ENCODE measurements at places on chromosomes 7 and 10.

- peak; percentile 62 for DNase-seq
These were observed 78.9 kb downstream of the MKI67 start for GRCh38 chr10:128047351-128047750.

DNA sequence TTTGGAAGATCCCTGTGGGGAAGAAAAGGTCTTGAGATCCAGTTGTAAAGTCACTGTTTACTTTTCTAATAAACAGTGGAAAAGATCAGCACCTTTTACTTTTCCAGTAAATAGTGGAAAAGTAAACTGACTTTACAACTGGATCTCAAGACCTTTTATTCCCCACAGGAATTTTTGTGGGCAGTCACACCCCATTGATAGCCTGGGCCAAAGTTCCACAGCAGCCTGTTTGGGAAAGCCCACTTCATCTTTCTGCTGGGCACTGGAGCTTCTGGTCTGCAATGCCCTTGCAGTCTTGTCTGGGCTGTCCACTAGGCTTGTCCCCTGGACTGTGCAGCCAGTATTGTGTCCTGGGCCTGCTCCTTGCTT lies 50.2 kb downstream of the ADCY1 start:
- DNase-seq = no peak

- DNase-seq = no peak
These were observed 125.6 kb downstream of the CCDC71L start for GRCh38 chr7:106535234-106535932.

DNA sequence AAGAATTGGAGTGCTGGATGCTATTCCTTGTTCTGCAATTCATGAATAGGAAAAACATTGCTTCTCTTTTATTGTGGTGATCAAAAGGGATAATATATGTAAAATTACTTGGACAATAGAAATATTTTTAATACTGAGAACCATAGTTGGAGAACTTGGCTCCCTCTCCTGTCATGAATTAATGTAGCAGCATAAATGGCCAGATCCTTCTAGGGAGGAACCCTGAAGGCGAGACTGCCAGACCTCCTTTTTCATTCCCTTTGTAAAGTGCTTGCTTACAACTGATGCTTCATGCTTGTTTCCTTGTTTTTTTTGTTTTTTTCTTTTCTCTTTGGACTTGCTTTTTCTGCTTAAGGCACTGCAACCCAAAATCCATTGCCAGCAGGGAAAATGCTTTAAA lies 233.6 kb downstream of the SH2D4B start:
- DNase-seq = no peak

- peak; percentile 57 for DNase-seq
These were observed 201.4 kb downstream of the TNS3 start for GRCh38 chr7:47380325-47381133.

GRCh38 chr10:122162671-122163173 lies 108.4 kb upstream of the BTBD16 start:
- peak; percentile 40 for DNase-seq

GRCh38 chr10:29555091-29555745 lies 79.6 kb downstream of the SVIL start:
- DNase-seq = peak; percentile 24

GRCh38 chr7:26199301-26200037 lies 1.1 kb downstream of the HNRNPA2B1 start:
- DNase-seq = peak; percentile 65

DNA sequence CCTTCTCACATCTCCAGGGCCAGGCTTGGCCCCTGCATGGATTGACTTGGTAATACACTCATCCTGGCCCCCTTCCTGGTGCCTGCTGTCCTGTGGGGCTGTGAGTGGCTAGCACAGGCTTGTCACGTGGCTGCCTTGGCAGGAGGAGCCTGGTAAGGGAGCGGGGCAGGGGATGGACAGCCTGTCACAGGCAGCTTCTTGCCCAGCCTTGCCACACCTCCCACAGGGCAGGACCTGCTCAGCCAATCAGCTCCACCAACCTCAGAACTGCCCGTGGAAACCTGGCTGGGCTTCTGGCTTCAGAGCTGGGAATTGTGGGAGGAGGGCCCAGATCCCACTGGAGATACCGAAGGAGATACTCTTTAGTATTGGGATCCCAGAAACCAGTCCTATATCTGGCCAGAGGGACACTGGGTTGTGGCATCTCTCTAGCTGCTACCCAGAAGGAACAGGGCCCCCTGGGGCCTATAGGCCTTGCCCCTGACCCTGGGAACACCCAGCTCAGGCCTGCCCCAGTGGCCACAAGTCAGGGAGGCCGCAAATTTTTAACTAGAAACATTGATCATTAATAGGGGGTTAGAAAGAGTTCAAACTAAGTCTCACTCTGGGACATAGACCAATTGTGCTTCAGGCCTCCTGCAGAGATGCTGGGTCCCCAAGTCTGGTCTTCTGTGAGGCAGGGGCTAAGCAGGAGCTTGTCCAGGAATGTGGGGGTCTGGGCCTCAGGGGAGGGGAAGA lies at the start of gene HOGA1:
Gene HOGA1, plus strand, starts transcription at position 330 of the 738 bp plus-strand sequence. Its CDS starts 315 bp downstream, at position 645.
- peak; percentile 44 for DNase-seq

DNA sequence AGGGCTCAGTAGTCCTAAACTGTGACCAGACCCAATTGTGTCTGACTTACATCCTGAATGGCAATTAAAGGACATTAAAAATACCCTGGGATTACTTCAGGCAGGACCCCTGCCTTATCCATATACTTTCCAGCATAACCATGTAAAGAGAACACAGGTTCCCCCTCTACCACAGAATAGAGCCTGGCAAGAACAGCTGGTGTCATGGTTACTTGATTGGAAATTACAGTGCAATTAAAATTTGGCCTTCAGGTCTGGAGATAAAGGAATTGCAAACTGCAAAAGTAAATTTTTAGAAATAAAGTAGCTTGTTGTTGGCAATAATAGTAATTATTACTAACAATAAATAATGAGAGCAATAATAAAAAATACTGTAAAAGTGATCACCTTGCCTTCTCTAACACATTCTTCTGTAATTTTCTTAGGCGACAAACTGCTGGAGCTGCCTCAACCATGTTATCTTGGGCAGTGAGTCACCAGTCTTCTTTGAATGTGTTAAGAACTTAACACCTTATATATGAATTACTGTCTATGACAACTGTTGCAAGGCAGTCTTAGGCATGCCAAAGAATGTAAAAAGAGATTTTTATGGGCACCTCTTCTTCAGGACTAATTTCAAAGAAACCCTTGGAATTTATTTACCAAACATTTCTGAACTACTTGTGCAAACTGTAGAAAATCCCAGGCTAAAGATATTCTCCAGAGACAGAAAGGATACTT lies 53.7 kb downstream of the HIBADH start:
- peak; percentile 15 for DNase-seq

DNA sequence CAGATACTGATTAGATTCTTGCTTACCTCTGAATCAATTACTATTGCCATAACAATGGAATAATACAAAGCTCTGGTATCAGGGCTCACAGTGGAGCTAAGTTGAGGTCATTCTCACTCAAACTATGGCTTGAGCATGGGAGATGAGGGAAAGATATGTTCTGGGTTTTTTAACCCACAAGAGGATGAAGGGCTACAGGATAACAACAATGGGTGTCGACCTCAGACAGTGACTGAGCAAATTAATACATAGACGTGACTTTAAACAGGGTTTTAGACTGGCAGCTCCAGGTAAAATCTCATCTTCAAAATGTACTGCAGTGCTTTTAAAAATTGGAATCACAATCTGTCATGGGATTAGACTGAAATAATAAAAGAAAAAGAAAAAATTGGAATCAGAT lies 7.5 kb upstream of the HIBADH start:
- no peak for DNase-seq

DNA sequence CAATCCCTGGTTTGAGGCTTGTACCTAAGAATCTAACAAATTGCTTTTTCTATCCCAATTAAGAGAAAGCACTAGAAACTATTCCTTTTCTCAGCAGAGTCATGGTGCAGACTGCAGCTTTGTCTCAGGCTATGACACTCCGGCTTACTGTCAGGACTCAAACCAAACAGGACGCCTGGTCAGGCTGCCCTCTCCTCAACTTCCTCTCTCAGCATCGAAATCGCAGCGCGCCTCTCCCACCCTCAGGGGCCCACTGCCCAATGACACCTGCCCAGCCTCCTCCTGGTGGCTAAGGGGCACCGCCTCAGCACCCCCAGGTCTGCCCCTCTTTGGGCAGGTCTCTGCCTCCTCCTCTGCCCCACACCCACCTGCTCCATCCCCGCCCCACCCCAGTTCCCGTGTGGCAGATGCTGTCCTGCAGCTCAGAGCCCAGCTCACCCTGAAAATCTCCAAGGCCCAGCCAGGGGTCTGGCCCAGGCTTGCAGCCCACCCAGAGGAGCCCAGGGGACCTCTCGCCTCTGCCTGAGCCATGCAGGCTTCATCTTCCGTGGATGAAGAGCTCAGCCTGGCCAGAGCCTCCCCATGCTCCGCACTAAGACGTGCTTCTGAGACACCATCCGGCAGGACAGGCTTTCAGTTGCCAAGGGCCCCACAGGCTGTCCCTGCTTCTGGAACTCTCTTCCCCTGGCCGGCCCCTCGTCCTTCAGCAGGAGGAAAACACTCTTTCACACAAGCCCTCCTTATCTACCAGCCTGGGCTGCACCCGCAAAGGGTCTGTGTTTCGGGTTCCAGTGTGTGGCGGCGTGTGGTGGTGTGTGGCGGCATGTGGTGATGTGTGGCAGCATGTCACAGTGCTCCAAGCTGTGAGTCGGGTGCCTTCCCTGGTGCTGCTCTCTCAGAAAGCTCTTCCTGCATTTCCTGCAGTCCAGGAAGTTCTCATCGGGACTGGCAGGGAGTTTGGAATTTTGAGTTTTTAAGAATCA lies 16.4 kb upstream of the PTPRN2 start:
- no peak for DNase-seq

DNA sequence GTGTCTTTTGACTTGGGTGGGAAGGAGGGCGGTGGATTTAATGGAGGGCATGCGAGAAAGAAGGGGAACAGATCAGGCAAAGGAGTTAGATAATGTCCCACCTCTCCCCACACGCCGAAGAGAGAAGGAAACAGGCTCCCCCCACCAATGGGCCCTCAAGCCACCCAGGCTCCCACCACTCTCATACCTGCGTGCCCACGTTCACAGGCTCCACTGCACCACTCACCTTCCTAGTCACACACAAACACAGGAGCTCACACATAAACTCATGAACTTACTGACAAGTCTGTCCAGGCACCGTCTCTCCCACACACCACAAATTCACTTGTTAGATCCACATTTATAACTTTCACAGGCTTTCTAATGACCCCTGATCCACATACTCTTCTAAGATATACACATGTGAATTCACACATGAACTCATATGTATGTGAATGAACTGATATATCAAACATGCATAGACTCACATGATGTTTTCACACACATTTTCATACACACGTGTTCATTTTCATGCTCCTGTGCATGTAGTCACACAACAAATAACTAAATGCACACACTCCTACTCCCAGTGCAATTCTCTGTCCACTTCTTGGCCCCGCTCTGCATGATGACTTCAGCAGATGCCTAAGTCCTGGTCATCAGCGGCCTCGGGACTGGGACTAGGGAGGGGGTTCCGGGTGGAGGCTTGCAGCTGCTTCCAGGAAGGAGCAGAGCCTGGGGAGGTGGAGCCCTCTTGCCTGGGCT lies 1.5 kb downstream of the LZTS2 start:
- peak; percentile 93 for DNase-seq

DNA sequence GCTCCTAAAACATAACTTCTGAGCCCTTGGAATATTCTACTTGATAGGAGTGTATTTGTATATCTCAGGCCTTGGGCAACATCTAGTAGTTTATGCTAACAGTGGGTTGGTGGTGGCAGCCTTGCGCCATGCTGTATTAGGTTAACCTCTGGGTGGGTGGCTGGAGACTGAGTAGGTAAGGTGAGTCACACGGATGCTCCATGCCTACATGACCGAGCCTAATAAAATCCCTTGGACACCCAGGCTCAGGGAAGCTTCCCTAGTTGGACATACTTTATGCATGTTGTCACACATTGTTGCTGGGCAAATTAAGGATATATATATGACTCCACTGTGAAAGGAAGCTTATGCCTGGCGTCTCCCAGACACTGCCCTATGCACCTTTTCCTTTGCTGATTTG lies 6.0 kb upstream of the DAGLB start:
- peak; percentile 82 for DNase-seq

GRCh38 chr7:4131063-4131462 lies 551.0 kb upstream of the FOXK1 start:
- no peak for DNase-seq

DNA sequence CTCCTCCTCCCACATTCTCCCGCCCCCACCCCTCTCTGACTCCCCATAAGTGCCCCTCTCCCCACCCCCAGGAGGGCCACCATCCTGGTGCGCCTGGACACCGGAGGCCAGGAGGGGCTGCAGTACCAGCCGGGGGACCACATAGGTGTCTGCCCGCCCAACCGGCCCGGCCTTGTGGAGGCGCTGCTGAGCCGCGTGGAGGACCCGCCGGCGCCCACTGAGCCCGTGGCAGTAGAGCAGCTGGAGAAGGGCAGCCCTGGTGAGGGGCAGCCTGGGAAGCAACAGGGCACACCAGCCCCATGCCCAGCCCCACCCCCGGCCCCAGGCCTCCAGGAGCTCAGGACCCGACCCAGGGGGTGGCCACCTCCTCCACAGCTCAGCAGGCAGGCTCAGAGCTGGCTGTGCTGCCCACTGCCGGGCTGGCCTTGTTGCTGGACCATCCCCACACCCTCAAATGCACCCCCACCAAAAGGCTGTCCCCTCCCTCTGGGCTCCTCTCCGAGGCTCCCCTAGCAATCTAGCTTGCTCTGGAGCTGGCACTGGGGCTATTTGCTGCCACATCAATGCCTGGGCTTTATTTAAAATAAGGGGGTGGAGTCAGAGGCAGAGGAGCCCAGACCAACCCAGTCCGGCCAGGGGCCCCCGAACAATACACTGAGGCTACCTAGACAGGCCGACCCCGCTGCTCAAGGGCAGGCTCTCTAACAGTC lies 14.8 kb downstream of the ATG9B start:
- DNase-seq = no peak

- DNase-seq = peak; percentile 54
These were observed 153.7 kb downstream of the DNAJB6 start for GRCh38 chr7:157490465-157490912.

GRCh38 chr10:78691301-78692030 lies 377.3 kb upstream of the ZMIZ1 start:
- no peak for DNase-seq

DNA sequence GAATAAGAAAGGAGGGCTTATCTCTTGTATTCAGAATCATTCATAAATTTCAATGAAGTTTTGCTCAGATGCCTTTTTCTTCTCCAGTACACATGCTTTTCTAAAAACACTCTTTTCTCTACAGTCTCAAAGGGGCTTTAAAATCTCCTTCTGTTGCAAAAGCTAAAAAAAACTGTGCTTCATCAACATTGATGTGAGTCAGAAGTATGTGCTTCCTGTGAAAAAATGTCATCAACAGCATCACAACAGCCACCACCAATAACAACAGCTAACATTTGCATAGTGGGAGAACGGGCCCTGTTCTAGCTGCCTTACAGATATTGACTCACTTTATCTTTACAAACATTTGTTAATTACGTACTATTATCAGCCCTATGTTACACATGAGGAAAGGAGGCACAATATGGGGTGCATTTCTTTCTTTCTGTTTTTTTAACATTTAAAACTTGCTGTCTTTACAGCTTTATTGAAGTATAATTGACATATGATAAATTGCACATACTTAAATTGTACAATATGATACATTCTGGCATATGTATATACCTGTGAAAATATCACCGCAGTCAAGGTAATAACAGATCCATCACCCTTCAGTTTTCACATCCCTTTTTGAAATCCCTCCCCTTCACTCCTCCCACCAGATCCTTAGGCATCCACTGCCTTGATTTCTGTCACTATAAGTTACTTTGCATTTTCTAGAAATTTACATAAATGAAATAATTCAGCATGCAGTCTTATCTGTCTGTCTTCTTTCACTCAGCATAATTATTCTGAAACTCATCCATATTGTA lies 1605.4 kb upstream of the LRRTM3 start:
- DNase-seq = peak; percentile 62

- DNase-seq = no peak
These were observed 5.8 kb downstream of the KCND2 start for GRCh38 chr7:120278773-120279172.
